ENCODE measurements at places on chromosomes 11 and 22.
A peak's percentile ranks its signal among the peaks of the same experiment; 100 is the strongest.

DNA sequence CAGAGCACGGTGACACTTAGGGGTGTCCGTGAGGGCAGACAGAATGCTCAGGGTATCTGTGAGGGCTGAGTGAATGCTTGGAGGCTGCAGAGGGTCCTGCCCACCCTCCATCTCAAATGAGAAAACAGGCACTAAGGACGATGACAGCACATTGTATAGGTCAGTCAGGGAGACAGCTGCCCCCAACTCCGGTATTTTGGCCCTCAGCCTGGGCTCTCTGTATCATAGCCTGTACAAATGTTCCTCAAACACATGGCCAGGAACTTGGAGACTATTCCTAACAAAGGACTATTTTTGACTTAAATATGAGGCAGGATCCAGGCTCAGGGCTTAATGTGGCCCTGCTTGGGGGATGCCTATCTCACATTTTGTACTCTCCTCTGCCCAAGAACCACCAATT is 145.4 kb downstream of the OPCML start:
- no peak for DNase-seq

- no peak for DNase-seq
These were observed 104.4 kb downstream of the NAT10 start for GRCh38 chr11:34209809-34210208.

DNA sequence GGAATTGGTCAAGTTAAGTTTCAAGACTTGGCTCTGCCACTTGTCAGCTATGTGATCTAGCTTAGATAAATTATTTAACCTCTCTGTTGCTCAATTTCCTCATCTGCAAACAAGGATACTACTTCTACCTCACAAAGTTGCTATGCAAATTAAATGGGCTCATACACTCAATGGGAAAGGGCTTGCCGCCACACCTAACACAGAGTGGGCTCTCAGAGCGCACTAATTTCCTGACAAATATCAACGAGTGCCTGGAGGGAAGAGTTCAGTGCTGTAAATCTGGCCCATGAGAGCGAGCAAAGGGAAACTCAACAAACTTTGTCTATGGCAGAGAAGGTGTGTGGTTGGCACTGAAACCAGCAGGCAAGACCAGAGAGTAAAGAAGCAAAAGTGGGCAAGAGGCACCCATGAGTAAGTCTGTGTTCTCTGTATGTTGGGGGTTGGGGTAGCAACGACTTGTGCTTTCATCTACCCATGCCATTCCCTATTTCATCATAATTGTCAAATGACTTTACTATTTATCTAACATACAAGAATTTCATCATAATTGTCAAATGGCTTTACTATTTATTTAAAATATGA is 60.7 kb upstream of the PHF21A start:
- no peak for DNase-seq

DNA sequence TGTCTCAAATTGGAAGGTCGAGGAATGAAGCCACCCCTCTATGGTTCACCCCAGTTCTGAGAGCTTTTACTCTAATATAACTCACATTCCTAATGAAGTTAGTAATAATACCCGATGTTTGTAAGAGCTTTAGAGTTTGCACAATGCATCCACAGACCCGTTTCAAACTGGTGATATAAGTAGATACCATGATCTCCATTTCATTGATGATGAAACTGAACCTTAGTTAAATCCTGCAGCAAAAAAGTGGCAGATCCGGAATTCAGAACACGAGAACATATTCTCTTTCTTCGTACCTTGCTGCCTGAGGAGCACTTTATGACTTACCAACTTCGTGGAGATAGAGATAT is 757 bp upstream of the RBFOX2 start:
- no peak for DNase-seq

DNA sequence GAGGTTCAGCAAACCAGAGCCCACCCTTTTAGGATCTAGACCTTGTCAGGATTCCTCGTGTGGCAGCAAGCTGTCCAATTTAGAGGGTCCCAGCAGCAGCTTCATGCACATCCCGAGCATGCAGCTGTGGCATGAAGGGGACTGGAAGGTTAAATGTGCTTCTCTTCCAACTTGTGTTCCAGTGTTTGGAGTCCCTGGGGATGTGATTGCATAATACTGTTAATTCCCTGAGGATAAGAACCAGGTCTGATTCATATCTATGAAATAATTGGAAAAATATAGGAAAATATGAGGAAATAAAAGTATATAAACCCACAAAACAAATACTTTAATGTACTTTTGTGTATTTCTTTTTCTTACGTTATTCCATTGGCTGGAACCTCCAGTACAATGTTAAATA is 130.5 kb downstream of the MORC2 start:
- DNase-seq, result no peak

- no peak for DNase-seq
These were observed 35.6 kb downstream of the TPBGL start for GRCh38 chr11:75276186-75276585.

DNA sequence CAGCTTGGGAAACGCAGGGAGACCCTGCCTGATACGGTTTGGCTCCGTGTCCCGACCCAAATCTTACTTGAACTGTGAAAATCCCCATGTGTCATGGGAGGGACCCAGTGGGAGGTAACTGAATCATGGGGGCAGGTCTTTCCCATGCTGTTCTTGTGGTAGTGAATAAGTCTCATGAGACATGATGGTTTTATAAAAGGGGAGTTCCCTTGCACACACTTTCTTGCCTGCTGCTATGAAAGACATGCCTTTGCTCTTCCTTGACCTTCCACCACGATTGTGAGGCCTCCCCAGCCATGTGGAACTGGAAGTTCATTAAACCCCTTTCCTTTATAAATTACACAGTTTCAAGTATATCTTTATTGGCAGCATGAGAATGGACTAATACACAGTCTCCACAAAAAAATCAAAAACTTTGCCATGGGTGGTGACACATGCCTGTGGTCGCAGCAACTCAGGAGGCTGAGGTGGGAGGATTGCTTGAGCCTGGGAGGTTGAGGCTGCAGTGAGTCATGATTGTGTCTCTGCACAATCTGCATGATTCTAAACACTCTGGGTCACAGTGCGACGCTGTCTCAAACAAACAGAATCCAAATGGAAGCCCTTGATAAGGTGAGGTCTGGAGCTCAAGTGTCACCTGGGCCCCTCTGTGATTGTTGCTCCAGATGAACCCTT is 34.9 kb downstream of the SYN3 start:
- no peak for DNase-seq

GRCh38 chr11:108734956-108735559 is 70.2 kb downstream of the DDX10 start:
- DNase-seq, result no peak

DNA sequence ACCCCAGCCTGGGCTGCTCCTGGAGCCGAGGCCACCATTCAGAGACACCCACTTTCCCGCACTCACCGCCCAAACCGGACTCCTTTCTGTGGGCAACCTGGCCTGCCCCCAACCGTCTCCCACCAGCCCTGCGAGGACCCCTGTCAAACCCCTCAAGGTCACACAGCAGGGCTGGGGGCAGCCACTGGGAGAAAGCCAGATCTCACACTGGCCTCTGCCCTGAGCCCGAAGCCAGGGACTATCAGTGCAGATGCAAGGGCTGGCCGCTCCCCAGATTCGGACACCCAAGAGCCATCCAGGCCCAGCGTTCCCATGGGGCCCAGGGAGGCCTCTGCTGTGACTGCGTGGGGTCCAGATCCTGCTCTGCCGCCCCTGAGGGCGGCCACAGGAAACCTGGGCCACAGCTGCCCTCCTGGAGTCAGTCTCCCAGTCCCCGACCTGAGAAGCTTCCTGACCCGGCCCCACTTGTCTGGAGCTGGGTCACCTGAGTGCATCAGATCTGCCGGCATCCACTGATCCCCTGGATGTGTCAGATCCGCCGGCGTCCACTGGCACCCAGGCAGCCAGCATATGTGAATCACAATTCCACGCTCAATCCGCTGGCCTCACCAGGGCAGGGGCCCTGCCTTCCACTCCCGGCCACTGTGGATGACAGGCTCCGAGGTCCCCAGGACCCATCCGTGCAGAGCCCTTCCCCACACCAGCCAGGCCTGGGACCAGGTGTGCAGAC is 139.7 kb downstream of the BRD1 start:
- no peak for DNase-seq

- no peak for DNase-seq
These were observed 112.6 kb downstream of the NAT10 start for GRCh38 chr11:34218067-34218466.

- DNase-seq, result no peak
These were observed 15.3 kb downstream of the LINC01488 start for GRCh38 chr11:69496631-69497220.

GRCh38 chr11:4065601-4066377 is 28.8 kb upstream of the RRM1 start:
- DNase-seq, result no peak

DNA sequence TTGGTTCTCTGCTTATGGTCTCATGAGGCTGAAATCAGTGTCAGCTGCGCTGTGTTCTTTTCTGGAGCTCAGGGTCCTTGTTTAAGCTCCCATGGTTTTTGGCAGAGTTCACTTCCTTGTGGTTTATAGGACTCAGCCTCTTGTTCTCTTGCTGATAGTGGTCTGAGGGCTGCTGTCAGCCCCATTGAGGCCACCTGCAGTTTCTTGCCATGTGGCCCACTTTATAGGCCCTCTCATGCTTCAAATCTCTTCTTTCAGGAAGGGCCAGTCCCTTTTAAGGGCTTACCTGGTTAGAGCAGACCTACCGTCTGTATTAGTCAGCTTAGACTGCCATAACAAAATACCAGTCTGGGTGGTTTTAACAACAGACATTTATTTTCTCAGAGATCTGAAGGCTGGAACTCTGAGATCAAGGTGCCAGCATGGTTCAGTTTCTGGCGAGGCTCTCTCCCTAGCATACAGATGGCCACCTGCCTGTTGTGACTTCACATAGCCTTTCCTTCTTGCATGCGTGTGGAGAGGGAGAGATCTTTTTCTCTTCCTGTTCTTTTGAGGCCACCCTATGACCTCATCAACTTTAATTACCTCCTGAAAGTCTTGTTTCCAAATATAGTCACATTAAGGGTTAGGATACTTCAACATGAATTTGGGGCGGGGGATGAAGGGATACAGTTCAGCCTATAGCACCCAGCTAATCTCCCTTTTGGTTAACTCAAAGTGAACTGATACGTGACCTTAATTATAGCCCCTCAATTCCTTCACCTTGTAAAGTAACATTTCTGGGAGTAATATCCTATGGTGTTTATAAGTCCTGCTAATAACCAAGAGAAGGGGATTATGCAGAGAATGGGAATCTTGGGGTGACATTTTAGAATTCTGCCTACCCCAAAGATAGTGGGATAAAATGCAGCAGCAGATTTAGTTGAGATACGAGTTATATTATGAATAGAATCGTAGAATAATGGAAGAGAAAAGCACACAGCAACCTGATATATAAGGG is 131.8 kb downstream of the UVRAG start:
- peak; percentile 41 for DNase-seq

GRCh38 chr11:66467034-66467659 is 442 bp downstream of the PELI3 start:
- no peak for DNase-seq

GRCh38 chr11:60891103-60891741 is 15.2 kb downstream of the PRPF19 start:
- no peak for DNase-seq

DNA sequence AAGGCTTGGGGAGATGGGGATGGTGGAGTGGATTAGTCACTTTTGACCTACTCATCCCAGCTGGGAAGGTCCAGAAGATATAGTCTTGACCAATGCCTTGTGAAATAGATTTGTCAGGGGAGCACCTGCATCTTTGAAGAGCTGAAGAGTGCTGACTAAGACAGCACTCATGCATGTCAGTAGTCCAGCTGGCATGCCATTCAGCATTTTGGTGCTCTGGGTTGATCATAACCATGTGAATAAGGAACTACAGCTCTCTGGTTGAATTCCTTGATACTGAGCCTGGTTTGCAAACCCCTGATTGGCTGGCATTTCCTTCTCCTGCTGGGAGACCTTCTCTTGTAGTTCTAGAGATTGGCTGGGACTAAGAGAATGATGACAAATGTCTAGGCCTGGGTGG is 106.8 kb upstream of the ALX4 start:
- DNase-seq, result no peak

- DNase-seq, result no peak
These were observed 79.6 kb downstream of the BMAL1 start for GRCh38 chr11:13357232-13357631.

DNA sequence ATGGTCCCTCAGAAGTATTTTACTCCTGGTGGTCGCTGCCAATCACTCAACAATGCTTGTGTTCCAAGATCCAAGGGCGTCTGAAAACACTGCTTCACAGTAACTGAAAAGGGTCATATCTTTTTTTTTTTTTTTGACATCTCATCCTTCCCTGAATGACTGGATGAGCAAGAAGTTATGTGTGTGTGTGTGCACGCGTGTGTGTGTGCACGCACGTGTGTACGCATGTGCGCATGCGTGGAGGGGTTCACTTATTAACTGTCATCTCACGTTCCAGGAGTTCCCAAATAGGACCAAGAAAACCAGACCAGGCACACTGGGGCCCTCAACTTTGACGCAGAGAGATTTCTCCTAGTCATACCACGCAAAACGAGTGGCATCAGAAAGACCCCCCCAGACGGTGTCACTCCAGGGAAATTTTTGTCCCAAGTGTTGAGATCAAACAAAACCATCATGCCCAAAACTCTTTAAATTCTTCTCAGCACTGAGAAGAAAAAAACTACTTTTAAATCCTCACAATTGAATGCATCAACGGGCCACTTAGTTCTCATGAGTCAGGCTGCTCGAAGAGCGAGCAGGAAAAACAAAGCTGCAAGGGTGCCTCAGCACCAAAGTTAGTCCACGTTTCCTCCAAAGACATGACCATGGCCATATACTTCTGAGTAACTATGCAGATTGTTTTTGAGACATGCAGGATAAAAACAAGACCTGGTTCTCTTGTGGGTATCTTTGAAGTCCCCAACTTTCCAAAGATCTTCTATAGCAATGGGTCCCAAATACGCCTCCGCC is 12.9 kb downstream of the MN1 start:
- no peak for DNase-seq

DNA sequence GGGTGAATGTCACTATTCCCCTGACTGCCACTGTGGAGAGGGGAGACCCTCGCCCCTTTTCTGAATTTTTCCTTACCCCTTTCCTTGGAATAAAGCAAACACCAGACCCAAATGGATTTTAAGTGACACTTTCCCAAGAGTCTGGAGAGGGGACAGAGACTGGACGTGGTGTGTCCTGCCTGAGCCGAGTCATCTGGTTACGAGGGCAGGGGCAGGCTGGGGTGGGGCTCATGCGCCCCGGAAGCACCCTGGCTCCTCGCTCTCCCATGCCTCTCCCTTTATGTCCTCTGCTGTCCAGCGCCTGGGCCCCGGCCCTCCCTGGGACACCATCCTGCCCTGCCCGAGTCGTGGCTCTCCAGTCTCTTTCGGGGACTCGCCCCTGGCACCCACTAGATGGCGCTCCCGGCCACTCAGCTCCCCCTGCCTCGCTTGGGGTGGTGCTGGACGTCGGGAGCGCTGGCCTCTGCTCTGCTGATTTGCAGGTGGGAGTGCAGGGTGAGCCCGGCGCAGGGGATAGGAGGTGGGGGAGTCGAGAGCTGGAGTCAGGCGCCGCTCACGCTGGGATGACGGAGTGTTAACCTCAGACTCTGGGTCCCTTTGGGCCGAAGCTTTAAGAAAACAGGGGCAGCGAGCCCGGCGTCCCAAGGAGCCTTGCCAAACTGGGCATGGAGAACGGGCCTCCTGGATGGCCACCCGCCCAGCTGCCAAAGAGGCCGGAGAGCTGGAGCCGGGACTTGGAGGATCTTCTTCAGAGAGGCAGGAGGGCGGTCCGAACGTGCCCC is 89.8 kb downstream of the RPS6KA4 start:
- DNase-seq, result peak; percentile 20

- DNase-seq, result no peak
These were observed 103.1 kb downstream of the MPPED2 start for GRCh38 chr11:30483056-30483455.

GRCh38 chr11:102012946-102013345 is 34.3 kb upstream of the CFAP300 start:
- DNase-seq, result no peak

- no peak for DNase-seq
These were observed 3.3 kb downstream of the BRMS1 start for GRCh38 chr11:66341502-66342126.
